ENCODE measurements at places on chromosomes 1 and 21.
A peak's percentile ranks its signal among the peaks of the same experiment; 100 is the strongest.

DNA sequence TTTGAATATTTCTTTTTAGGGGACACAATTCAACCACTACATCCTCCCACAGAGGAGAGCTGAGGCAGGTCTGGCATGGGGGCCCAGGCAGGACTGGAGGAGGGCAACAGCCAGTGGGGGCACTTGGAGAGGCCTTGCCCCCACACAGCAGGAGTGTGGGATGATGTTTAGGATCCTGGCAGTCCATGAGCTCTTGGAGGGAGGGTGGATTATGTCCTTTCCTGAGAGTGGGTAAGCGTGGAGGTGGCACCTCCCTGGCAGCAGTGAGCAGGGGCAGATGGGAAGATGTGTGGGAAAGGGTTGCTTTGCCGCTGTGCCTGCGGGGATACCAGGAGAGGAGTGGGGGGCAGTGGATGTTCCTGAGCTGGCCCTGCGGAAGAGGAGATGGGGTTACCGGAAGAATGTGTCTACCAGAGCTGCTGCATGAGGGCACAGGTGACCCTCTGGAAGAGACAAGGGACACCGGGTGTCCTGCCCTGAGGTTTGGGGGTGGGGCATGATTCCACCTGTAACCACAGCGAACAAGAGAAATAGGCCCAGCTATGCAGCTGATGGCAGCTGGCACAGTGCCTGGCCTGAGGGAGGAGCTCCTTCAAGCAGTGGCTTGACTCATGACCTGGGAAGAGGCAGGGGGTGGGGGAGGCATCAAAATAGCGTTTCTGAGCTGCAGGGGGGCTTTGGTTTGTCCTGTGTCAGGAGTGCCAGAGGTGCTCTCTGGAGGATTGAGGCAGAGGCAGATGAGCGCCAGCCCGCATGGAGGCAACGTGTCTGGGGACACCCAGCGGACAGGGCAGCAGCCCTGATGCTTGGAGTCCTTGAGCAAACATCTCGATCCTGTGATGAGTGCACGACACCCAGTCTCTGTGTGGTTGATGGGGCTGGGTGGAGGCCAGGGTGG is 123.9 kb upstream of the TMPRSS2 start:
- peak; percentile 71 for DNase-seq

DNA sequence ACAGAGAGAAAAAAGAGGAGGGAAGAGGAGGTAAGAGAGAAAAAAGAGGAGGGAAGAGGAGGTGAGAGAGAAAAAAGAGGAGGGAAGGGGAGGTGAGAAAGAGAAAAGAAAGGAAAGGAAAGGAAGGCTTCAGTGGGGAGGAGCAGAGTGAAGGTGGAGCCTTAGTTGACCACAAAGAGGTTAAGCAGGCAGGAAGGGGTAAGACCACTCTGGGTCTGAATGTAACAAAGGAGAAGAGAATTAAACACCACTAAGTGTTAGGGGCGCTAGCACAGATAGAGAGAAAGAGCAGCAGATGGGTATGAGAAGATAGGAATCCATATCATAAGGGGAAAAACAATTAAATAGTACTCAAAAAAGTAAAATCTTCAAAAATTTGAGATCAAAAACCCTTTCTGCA is 6.6 kb downstream of the PTPN14 start:
- DNase-seq: peak; percentile 16

DNA sequence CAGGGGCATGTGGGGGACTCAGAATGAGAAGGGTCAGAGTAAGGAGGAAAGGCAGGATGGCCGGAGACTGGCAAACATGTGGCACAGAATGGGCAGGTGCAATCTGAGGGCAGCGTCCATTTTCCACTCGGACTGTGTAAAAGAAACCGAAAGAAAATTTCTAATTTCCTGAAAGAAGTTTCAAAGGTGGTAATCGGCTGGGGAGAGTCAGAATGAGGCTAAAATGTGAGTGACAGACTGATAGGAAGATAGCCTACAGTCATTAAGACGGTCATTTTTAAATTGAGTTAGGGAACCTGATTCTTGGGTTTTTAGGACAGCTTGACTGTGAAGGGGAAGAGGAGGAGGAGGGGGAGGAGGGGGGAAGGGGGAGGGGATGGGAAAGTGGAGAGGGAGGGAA is 23.6 kb downstream of the COA6 start:
- DNase-seq: no peak

DNA sequence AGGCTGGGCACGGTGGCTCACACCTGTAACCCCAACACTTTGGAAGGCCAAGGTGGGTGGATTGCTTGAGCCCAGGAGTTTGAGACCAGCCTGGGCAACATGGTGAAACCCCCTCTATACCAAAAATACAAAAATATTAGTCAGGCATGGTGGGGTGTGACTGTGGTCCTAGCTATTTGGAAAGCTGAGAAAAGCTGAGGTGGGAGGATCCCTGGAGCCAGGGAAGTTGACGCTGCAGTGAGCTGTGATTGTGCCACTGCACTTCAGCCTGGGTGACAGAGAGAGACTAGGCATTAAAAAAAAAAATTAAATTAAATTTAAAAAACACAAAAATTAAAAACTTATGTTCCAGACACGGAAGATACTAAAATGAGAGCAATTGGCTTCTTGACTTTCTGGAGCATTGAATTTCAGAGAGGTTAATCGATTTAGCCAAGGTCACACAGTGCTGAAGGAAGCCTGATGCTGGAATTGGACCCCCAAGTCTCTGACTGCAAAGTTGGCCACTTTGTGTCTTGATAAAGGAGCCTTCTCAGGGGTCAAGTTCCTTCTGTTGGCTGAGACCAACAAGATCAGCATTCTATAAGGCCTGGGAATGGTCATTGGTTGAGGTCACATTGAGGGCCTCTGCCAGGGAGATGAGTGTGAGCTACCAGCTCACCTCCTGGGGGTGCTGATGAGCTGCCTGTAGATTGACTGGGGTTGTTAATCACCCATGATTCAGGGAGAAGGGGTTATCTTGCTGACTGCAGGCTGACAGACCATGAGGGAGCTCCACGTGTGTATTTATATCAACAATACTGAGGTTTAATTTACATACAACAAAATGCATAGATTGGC is 54.3 kb downstream of the RPS6KA1 start:
- peak; percentile 23 for DNase-seq

- DNase-seq: no peak
Measured at GRCh38 chr21:30014886-30015285, 75.1 kb upstream of the GRIK1 start.

- no peak for DNase-seq
Measured at GRCh38 chr1:53237638-53238037, 680 bp downstream of the MAGOH start.

- DNase-seq: no peak
Measured at GRCh38 chr1:193542690-193543089, 356.3 kb upstream of the B3GALT2 start.

- DNase-seq: no peak
Measured at GRCh38 chr1:211490038-211490678, 1.8 kb downstream of the RD3 start.

DNA sequence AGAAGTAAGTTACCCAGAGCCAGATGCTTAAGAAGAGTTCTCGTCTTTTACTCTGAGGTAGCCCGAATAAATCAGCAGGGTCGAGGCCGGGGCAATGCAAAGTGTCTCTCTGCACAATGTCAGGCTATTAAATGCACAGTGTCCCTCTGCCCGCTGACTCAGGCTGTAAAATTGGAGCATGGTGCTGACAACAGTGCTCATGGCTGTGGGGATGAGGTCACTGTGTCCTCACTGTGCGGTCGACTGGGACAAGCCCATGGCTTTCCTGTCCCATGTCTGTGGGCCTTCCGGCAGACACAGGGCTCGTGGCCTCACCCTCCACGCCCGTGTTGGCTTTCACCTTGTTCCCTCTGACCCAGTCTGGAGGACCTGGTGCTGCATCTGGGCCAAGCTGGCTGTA is 14.6 kb upstream of the SLC2A1 start:
- DNase-seq: no peak

GRCh38 chr1:5991381-5992025 is 722 bp downstream of the NPHP4 start:
- peak; percentile 56 for DNase-seq

DNA sequence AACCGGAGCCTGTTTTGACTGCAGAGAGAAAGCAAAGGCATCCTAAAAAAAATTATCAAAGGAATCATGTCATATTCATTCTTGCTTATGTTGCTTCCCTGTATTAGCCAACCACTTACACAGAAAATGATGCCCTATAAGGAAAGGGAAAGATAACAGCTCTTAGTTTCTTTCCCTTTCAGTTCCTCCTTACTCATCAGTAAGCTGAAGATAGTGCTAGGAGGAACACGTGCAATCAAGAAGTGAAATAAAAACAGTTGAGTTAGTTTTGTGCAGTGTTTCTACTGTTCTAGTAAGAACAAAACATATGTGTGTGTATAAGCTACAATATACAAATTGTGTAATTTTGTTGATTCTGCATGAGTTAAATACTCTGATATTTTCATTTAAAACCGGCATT is 45.3 kb upstream of the MTF2 start:
- no peak for DNase-seq

DNA sequence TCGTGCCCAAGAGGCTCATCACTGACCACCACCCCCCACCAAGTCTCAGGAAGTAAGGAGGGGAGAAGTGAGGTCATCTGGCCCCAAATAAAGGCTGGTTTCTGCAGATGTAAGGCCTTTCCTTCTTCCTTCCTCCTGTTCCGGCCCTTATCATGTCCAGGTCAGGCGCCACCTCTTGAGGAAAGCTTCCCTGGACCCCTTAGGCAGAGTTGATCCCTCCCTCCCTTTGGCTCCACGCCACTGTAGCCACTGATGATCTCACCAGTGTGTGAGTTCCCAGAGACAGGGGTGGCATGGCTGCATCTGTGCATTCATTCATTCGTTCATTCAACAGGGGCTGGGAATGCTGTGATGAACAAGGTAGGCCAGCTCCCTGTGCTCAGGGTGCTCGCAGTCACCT is 59.2 kb downstream of the TAS1R2 start:
- DNase-seq: no peak

DNA sequence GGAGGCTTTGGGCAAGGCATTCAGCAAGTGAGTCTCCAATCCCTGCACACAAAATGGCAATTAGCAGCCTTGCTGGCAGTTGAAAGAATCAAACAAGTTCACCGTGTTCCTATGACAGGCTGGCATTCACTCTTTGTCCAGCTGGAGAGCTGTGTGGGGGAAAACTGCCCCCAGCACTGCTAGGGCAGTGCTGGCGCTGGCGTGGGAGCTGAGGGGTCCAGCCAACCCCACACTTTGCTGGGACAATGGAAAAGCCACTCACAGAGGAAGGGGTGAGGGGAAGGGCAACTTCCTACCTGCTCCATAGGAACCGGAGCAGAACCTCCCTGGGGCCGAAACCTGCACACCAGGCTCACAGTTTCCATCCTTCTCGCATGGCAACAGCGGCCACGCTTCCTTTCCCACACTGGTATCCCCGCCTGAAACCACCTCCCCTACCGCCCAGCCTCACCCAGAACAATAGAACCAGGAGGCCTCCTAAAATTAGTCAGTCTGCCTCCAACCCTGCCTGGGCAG is 26.7 kb upstream of the KCNN3 start:
- DNase-seq: no peak

- DNase-seq: no peak
Measured at GRCh38 chr1:24873148-24873547, 56.9 kb downstream of the RUNX3 start.

DNA sequence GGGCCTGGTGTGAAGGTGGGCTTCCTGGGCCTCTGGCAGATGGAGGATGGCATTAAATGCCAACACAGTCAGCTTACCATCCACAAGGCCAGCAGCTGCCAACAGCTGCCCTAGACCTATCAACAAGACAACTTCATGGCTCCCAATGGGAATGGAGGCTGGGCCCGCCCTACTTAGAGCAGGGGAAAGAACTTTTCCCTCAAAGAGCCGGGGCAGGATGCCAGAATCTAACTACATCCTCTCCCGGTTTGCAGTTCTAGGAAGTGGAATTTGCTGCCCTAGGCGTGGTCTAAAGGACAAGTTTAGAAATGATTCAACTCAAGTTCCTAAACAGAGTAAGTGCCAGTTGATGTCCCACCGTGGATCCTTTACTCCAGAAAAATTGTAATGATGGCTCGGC is 13.1 kb downstream of the ICMT start:
- DNase-seq: no peak

DNA sequence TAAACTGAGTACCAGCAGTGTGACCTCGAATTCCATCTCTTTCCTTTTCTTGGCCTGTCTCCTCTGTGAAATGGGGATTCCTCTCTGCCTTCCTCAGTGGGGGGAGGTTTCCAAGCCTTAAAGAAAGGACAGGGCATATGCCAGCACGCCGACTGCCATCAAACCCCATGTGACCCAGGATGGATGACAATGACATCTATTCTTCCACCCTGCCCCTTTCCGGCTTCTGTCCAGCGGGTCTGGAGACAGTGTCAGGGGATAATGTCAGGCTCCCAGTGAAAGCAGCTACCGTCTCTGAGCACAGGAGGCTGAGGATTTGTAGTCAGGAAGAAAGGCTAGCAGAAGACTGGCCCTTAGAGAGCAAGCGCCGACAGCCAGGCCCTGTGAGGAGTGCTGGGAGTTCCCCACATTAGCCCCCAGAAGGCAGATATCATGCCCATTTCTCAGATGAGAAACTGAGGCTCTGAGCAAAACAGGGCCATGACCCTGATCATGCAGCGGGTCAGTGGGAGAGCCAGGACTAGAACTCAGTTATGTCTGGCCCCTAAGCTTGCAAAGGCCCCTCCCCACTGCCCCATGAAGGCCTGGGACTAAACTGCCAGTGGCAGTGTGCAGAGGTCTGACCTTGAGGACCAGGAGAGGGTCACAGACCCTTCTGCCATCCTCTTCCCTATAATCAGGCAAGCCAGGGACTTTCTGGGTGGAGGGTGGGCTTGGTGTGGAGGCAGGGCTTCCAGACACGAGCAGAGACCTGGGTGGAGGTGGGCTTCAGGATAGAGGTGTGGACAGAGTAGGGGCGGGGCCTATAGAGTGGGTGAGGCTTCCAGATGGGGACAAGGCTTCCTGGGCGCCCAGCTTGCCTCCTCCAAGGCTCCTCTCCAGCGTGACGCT is 30.1 kb downstream of the CDCA8 start:
- no peak for DNase-seq

DNA sequence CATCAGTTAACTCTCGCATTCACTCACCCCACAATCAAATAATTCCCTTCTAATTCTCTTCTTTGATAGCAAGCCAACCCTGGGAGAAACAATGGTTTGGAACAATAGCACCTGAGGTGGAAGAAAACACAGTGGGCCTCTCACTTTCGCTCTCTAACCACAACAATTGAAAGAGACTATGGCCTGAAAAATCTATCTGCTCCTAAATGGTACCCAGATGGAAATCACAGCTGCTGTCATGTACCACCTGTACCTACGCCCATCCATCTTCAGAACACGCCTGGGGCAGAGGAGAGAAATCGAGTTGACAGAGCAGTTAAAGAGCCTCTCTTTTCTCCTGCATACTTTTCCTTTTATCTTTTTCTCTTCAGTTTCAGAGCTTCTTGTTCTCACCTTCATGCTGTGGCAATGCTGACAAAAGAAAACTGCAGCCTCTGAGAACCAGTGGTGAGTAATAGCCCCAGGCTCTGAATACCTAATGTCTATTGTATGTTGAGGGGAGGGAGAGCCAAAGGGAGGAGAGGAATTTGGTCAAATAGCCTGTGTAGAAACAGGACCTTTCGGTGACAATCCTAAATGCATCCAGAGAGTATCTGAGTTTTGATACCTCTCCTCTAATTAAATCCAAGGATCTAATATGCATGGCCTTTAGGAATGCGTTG is 57.7 kb downstream of the ZC3H11B start:
- no peak for DNase-seq

- DNase-seq: no peak
Measured at GRCh38 chr21:15781986-15782385, 52.2 kb downstream of the USP25 start.
